AG04450 (cell line): ENCODE measurements at places on chromosomes 16 and 17.
A peak's percentile ranks its signal among the peaks of the same experiment; 100 is the strongest.

- no peak for DNase-seq
These were observed 166.4 kb downstream of the C16orf95 start for GRCh38 chr16:87150681-87151280.

GRCh38 chr16:23394141-23394831 is 58.7 kb downstream of the COG7 start:
- no peak for DNase-seq

DNA sequence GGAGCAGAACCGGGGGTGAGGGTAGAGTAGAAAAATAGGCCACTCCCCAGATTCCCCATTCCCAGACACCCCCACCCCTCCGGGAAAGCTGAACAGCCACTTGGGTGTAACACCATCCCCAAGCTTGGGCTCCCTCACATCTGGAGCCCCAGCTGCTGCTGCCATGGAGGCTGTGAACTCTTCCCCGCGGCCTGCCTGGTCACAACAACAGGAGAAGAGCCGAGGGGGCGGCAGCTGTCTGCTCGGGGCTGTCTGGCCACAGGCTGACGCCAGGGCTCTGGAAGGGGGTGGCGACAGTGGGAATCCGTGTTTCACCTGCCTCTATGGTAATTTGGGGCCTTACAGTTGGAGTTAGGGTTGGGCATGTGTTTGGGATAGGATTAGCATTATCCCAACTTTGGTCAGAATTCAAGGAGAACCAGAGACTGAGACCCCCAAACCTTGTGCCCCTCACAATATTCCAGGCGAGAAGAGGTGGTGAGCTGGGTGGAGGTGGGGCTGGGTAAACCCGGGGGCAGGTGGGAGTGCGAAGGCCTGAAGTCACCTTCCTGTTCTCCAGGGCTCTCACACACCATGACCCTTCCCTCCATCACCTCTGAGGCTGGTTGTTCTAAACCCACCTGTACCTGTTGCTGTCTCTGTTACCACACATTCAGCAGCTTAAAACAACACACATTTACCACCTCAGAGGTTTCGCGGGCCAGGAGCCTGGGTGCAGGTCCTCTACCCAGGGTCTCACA is 29.7 kb upstream of the NXPH3 start:
- no peak for DNase-seq

GRCh38 chr16:90048347-90048722 is 28.8 kb downstream of the PRDM7 start:
- no peak for DNase-seq

DNA sequence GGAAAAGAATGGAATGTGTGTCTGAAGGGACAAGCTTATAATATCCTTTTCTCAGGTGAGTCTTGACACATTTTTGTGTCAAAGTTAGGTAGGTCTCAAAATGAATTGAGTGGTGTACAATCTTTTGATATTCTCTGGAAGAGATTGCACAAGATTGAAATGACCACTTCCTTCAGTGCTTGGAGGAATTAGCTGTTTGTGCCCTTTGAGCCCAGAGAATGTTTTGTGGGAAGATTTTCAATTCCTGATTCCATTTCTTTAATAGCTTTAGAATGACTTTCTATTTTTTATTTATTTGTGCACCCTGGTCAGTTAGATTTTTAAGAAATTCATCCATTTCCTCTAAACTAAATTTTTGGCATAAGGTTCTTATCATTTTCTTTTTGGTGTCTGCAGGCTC is 1.6 kb upstream of the CCL13 start:
- DNase-seq, result peak; percentile 16

DNA sequence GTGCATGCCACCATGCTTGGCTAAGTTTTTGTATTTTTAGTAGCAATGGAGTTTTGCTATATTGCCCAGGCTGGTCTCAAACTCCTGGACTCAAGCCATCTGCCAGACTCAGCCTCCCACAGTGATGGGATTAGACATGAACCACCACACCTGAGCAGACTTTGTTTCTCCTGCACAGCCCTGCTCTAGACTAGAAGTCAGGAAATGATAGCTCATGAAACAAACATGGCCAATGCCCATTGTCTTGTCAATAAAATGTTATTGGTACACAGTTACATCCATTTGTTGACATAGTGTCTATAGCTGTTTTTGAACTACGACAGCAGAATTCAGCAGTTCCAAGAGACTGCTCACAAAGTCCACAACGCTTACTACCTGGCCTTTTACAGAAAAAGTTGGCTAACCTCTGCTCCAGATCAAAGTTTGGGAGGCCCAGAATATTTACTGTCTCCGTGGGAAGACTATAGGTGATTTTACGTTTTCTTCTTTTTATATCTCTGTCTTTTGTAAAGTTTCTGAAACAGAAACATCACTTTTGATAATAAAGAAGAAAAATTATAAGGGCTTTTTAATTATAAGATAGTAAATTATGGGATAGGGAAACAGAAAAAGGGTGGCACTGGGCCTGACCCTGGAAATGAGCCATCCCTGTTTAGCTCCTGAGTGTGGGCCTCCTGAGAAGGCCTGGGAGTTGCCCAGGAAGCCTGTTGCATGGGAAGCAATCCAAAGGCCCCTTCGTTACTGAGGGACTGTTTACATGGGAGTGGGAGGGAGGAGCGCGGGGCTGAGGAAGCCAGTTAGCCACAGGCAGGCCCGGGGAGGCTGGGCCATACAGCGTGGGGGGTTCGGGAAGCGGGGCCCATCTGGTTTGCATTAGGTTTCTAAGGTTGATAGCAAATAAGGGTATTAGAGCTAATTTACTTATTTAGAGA is 201.5 kb downstream of the IRF8 start:
- peak; percentile 71 for DNase-seq

DNA sequence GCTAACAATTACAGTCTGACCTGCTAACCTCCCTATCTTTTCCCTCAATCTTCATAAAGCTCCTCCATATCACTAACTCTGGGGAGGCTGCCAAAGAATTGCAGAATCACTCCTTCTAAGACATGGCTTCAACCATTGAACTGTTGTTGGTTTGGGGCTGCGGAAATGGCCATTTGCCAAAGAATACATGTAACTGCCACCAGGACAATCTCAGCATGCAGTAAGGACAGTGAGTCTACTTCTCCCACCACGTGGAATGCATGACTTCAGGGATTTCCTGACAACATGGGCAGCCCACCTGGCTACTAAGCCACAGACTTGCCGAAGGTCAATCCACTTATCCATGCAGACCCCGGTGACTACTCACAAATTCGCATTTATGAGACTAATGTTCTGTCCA is 104.3 kb upstream of the NUDT7 start:
- no peak for DNase-seq

GRCh38 chr17:82656266-82656665 is 8.0 kb upstream of the WDR45B start:
- DNase-seq, result no peak

GRCh38 chr17:34306466-34306865 is 12.8 kb upstream of the CCL8 start:
- no peak for DNase-seq

- no peak for DNase-seq
These were observed 64.9 kb downstream of the CDYL2 start for GRCh38 chr16:80739523-80739922.

GRCh38 chr16:56774016-56774680 is 44.2 kb downstream of the NUP93 start:
- no peak for DNase-seq

- no peak for DNase-seq
These were observed 10.7 kb upstream of the TMC5 start for GRCh38 chr16:19406891-19407491.

GRCh38 chr17:55332296-55333041 is 67.7 kb downstream of the HLF start:
- DNase-seq, result no peak

DNA sequence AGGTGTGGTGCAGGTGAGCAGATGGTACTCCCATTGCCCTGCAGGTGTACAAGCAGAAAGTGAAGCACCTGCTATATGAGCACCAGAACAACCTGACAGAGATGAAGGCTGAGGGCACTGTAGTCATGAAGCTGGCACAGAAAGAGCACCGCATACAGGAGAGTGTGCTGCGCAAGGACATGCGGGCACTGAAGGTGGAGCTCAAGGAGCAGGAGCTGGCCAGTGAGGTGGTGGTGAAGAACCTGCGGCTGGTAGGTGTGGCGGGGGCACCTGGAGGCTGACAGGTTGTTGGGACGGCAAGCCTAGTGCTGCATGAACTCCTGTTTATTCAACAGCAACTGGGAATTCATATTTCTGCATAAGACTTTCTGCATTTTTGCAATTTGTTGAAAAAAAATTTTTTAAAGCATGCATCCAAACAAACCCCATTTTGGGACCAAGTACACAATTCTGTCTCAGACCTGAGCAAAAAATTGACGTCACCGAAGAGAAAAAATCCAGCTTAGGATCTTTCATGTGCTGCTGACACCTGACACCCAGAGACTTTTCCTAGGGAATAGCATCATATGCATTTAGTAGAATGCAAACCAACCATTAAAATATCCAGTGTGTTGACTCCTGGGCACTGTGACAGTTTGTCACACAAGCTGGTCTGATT is 13.5 kb upstream of the DBNDD1 start:
- peak; percentile 18 for DNase-seq

- no peak for DNase-seq
These were observed 35.3 kb downstream of the ADGRG5 start for GRCh38 chr16:57577691-57578224.

- DNase-seq, result no peak
These were observed 23.3 kb downstream of the UNK start for GRCh38 chr17:75807861-75808260.

DNA sequence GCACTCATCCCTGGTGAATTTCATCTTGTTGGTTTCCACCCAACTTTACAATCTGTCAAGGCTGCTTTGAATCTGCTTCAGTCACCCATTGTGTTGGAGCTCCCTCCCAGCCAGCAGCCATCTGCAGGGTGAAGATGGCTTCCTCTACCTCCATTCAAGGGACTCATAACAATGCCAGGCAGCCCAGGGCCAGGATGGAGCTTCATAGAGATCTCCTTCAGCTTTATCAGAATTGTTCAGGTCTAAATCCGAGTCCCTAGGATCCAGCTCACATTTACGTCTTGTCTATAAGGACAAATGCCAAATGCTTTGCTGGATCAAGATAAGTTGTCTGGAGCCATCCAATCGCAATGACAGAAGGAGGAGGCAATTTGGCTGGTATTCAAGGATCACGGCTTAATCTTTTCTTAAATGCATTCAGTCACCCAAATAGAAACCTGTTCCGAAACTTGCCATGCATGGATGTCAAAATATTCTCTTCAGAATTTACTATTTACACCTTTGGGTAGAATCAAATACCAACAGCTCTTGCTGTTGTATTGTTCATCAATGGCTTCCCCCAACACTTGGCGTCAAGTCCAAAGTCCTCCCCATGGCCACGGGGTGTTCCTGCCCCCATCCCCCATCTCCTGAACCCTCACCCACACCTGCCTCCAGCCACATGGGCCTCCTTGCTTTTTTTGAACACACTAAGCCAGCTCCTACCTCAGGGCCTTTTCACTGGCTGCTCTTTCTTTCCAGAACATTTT is 3.8 kb upstream of the FAM171A2 start:
- DNase-seq, result no peak

GRCh38 chr16:66923866-66924265 is 1.5 kb downstream of the RRAD start:
- no peak for DNase-seq

- DNase-seq, result no peak
These were observed 51.4 kb upstream of the NFAT5 start for GRCh38 chr16:69514356-69514755.

- DNase-seq, result no peak
These were observed 1.2 kb upstream of the LITAFD start for GRCh38 chr16:8880839-8881510.

DNA sequence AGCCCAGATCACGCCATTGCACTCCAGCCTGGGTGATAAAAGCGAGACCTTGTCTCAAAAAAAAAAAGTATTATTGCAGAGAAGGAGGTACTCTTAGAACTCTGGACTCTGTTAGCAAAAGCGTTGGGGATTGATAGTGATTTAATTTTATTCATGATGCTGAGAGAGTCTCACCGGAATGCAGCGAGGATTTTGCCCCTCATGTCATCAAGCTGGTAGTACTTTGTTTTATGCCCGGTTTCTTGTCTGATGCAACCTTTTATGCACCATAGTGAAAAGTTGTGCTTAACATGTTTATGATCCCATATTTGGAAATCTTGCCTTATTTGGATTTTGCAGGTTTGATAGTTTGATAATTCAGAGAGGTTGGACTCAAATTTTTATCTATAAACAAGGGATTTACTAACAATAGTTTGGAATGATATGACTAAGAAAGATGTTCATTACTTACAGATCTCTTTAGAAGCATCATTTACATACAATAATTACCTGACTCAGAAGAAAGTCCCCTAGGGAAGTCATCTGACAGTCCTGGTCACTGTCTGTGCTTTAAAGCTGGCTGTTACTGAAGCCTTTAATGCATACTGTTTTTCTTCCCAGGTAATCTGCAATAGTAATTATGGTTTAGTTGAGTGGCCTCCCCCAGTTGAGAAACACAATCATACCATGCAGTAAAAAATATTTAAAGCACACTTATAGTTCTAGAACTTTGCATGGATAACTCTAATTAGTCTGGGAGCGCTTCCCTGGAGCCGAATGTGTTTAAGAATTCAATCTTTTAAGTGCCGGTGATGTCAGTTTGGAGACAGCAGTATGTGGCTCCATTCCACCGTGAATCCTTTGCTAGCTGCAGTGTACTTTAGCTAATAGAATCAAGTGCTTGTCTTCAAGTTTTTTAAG is 120.9 kb downstream of the PRKCA start:
- no peak for DNase-seq

GRCh38 chr16:13306161-13306995 is 405.0 kb downstream of the SHISA9 start:
- no peak for DNase-seq

GRCh38 chr17:69228576-69228975 is at the start of gene ABCA10:
Gene ABCA10, minus strand, starts transcription at chr17:69228824. Its CDS starts 3,466 bp downstream, at chr17:69225358.
- no peak for DNase-seq

DNA sequence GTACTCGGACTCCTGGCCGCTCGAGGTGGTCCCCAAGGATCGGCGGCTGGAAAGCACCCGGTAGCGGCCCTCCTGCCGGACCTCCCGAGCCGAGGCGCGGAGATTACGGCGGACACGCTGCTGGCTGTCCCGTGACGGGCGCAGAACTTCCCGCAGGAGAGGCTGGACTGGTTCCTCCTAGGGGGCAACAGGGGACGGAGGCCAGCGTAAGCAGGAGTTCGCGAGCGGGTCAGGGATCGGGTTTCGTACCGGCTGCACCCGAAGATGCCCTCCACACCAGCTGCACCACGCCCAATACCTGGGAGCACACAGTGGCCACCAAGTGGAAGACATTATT is 341 bp downstream of the SLC7A6OS start:
- no peak for DNase-seq

DNA sequence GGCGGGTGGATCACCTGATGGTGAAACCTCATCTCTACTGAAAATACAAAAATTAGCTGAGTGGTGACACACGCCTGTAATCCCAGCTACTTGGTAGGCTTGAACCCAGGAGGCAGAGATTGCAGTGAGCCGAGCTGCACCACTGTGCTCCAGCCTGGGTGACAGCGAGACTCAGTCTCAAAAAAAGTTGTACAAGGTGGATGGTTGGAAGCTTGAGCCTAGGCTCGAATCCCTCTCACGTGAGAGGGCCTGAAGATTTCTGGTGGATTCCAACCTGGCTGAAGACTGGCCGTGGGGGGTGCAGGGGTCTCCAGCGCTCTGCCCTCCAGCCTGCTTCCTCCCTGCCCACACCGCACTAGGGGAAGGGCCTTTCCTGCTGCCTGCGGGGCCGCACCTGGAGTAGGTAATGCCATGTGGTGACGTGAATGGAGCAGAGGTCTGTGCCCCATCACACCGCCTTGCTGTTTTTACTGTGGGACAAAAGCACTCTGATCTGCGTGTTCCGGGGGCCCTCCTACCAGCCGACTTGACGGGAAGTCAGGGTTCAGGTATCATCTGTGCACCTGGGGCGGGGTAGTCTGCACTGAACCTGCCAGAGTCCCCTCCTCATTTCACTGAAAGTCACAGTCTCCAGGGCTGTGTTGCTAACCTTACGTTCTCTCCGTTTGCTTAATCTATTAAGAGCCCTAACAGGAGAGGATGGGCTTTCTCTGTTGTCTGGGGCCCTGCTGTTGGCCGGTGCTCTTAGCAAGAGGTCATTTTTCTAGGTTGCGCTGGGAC is 4.2 kb downstream of the RPL13 start:
- no peak for DNase-seq
